ENCODE measurements at places on chromosomes 3 and 15. TPM values are rescaled to one million over a fixed set of nuclear protein-coding genes. Genes with fewer than 3 reads are reported as not detected.

CD96 gene
- total RNA-seq, result 0.68 TPM

FGD5 gene
- 3.4 TPM for total RNA-seq

TRIM71 gene
- total RNA-seq, result not detected

PPP1R14D gene
- total RNA-seq, result not detected

CNTN3 gene
- 4.3 TPM for total RNA-seq

PKM gene
- total RNA-seq, result 106 TPM

CMTM6 gene
- total RNA-seq, result 45.2 TPM

TJP1 gene
- 57.3 TPM for total RNA-seq

ATP8B4 gene
- 8.5 TPM for total RNA-seq

LRTM1 gene
- total RNA-seq, result not detected

NPAP1 gene
- total RNA-seq, result 0.07 TPM

ITIH3 gene
- total RNA-seq, result 742 TPM

ZNF660 gene
- 0.65 TPM for total RNA-seq

PARP15 gene
- 0.37 TPM for total RNA-seq

ISLR gene
- total RNA-seq, result 1.5 TPM

PLA2G4D gene
- not detected for total RNA-seq

MASP1 gene
- 146 TPM for total RNA-seq

APOD gene
- total RNA-seq, result 0.43 TPM

FAM81A gene
- not detected for total RNA-seq

SPTBN5 gene
- total RNA-seq, result 0.06 TPM

FRMD5 gene
- total RNA-seq, result not detected

BNC1 gene
- total RNA-seq, result 0.12 TPM

NAALADL2 gene
- 3.3 TPM for total RNA-seq

C3orf80 gene
- 0.93 TPM for total RNA-seq

C2CD4B gene
- total RNA-seq, result 0.37 TPM

PPM1L gene
- 25.4 TPM for total RNA-seq

PLA1A gene
- 15.2 TPM for total RNA-seq

CASR gene
- total RNA-seq, result 0.06 TPM

EAF2 gene
- 3.0 TPM for total RNA-seq

HHATL gene
- total RNA-seq, result 0.29 TPM

CAMP gene
- total RNA-seq, result not detected

CCDC13 gene
- total RNA-seq, result 1.3 TPM

TGM5 gene
- total RNA-seq, result not detected

GP9 gene
- total RNA-seq, result not detected

ARPP21 gene
- 0.73 TPM for total RNA-seq

SPSB4 gene
- total RNA-seq, result not detected

CADM2 gene
- total RNA-seq, result 0.06 TPM

All from right lobe of liver (tissue), 6 donors.